ENCODE measurements at places on chromosomes 11 and 22. TPM values are rescaled to one million over a fixed set of nuclear protein-coding genes. Genes with fewer than 3 reads are reported as not detected.

Gene TEX54
- not detected for polyA plus RNA-seq

Gene APLNR
- not detected for polyA plus RNA-seq

Gene NLRP14
- polyA plus RNA-seq, result not detected

Gene JAML
- polyA plus RNA-seq, result not detected

Gene TMPRSS4
- not detected for polyA plus RNA-seq

Gene CHRM1
- not detected for polyA plus RNA-seq

Gene ATL3
- polyA plus RNA-seq, result 16.1 TPM

All from IMR-90 (cell line).